CD8-positive, alpha-beta T cell (primary cell): ENCODE measurements at places on chromosomes 16 and 17.

DNA sequence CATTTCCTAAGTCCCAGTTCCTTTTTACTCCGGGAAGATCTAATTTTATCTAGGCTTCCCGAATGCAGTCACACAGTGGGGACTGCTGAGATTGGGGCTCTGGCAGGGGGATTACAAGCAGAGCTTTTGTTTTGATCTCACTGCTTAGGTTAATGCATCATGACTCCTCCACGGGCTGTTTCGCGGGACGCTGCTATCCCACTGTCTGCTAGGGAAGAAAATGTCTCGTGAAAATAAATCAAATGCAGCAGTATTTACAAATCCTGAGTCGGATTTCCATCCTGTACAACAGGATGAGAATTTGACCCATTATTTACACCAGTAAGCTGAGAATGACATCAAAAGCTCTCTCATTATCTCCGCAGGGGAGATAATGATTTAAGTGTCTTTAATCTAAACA, 83.8 kb downstream of the CDH11 start:
- DNase-seq: no peak

- DNase-seq: no peak
Observed at GRCh38 chr16:58937661-58938060, 203.5 kb upstream of the GOT2 start.

DNA sequence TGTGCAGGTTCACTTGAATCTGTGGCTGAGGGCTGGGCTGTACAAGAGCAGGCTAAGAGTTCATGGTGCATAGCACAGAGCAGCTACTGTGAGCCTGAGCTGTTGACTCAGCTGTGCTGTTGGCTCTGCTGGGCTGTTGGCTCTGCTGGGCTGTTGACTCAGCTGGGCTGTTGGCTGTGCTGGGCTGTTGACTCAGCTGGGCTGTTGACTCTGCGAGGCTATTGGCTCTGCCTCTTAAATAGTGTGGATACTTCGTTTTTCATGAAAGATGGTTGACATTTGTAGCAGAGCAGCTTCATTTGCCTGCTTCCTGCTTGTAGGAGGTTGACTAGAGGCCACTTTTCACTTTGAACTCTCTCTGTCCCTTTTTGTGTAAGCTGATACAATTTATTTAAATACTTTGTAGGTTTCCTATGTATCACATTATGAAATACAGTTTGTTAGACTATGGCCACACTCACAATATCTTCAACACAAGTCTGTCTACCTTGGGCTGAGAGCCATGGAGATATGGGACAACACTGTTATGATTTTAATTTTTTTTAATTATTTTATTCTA, 40.3 kb upstream of the CCNF start:
- DNase-seq: no peak

GRCh38 chr17:40021451-40021971, 6.3 kb downstream of the CSF3 start:
- DNase-seq: no peak

- no peak for DNase-seq
Observed at GRCh38 chr17:34883106-34884000, 77.9 kb downstream of the CCT6B start.

DNA sequence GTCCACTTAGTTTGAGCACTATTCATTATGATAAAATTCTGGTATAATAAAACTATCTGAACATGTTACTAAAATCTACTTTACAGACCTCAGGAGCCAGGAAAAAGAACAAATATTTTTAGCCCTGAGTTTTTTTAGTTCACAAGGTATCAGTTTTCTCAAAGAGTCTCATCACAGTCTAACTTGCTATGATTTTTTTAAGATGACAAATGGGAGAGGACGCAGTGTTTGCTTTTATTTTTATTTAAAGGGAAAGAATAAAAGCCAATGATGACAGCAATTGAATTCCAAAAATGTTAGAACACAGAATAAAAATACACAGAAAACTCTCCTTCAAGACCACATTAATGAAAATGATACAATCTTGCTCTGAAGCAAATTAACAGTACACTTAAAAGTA, 7.4 kb downstream of the MED13 start:
- DNase-seq: no peak

DNA sequence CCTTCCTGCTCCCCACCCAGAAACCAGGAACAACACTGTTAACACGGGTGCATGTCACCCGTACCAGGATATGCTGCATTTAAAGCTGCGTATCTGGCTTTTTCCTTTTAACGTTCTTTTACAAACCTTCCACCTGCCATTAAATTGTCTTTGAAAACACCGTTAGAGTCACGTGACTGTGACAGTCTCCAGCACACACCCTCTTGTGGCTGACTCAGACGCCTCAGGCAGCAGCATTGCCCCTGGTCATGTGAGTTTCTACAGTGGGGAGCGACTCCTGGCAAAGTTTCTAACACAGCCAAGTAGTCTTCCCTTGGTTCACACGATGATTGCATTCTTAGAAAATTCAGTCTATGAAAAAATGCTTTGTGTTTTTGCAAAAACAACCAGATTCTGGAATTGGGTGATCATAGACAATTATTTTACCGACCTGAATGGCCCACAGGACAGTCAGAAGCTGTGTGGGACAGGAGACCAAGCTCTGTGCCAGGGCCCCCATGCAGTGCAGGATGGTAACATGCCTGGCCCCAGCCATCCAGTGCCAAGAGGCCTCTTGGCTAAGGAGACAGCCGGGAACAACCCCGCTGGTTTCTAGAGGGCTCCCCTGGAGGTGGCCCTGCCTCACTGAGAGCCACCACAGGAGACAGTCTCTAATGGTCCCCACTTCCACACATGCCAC, 199.1 kb downstream of the KATNIP start:
- peak; percentile 16 for DNase-seq
